Naive thymus-derived CD8-positive, alpha-beta T cell (primary cell): ENCODE measurements at places on chromosomes 3 and 15. TPM values are rescaled to one million over a fixed set of nuclear protein-coding genes. Genes with fewer than 3 reads are reported as not detected.

UBL7 gene
- 113 TPM for polyA plus RNA-seq

DPPA2 gene
- not detected for polyA plus RNA-seq

GHRL gene
- 0.22 TPM for polyA plus RNA-seq

MRPS11 gene
- 71.8 TPM for polyA plus RNA-seq

ESYT3 gene
- not detected for polyA plus RNA-seq

PLA2G4E gene
- not detected for polyA plus RNA-seq

SCN11A gene
- not detected for polyA plus RNA-seq

KNL1 gene
- 0.03 TPM for polyA plus RNA-seq

SEMA7A gene
- polyA plus RNA-seq: 0.20 TPM

PXK gene
- polyA plus RNA-seq: 16.3 TPM

CCR3 gene
- not detected for polyA plus RNA-seq

CYP11A1 gene
- polyA plus RNA-seq: not detected
